ENCODE measurements at places on chromosomes 2 and 18.

- no peak for DNase-seq
These were observed 139.5 kb downstream of the LRRC30 start for GRCh38 chr18:7370375-7370774.

GRCh38 chr2:21920721-21921120 lies 797.0 kb downstream of the TDRD15 start:
- no peak for DNase-seq

DNA sequence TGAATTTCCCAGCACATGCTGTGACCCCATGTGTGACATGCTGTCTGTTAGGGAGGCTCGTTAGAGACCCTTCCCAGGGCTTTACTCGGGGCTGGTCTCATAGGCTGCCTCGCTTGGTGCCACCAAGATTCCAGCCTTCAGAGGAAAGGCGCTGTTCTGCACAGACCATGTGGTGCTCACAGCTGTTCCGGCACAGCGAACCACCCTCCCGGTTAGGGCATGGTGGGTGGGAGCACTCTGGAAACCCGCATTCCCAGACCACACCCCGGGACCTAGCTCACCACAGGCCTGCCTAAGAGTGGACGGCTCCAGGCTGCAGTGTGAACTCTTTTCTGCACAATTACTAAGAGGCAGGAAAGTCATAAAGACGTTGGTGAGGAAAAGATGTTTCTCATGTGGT lies 112.0 kb downstream of the MBP start:
- no peak for DNase-seq

- DNase-seq = no peak
These were observed 102.9 kb downstream of the TANC1 start for GRCh38 chr2:159071190-159071915.

- no peak for DNase-seq
These were observed 272.0 kb upstream of the KYNU start for GRCh38 chr2:142605421-142605820.

DNA sequence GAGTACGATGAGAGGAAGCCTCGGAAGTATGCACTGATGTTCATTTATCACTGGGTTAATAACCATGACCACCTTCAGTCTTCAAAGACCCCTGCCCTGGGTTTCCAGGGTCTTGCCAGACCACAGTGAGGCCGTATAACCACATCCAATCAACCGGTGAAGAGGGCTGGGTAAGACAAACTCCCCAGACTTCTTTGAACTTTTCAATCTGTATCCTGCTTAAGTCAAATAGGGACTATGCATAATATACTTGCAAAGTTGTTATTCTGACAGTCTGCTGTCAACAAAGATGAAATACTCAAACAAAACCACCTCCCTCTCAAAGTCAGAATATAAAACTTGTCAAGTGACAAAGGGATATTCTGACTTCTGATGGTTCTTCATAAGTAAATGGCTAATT lies 54.0 kb downstream of the KLF7 start:
- no peak for DNase-seq

- DNase-seq = no peak
These were observed 58.9 kb downstream of the INPP4A start for GRCh38 chr2:98503481-98504105.

GRCh38 chr18:79717555-79718074 lies 38.0 kb downstream of the CTDP1 start:
- no peak for DNase-seq

DNA sequence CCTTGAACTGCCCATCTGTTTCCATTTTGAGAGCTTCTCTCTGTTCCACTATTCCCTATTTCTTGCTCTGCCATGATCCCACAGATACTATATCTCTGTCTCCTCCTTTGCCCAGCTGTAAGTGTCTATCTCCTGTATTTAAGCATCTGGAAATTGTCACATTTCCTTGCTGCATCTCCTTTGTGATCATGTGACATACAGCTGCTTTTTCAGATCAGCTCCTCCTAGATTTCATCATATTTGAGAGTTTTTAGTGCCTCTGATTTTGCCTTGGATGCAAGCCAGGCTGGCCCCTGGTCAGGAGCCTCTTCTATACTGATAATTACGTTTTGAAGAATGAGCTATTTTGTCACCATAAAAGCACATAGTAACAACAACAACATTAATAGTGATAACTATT lies 131.7 kb upstream of the TNP1 start:
- DNase-seq = no peak

DNA sequence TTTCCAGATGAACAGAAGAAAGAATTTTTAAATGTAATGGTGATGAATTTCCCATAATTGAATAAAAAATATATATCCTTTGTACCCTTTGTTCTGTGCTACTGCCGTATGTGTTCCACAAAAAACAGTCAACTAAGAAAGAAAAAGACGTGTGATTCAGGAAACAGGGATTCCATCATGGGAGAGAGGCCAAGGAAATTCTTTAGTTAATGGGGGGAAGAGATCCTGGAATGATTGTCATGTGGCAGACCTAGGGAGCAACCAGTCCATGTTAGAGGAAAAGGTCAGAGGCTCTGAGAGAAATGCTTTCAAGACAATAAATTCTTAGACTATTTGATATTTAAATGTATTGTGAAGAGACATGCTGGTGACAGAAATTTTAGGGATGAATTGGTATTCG lies 76.6 kb downstream of the CPO start:
- DNase-seq = no peak

- no peak for DNase-seq
These were observed 29.0 kb downstream of the EDAR start for GRCh38 chr2:108960006-108960405.

Data from keratinocyte (primary cell).